ENCODE measurements at places on chromosomes 12 and 14. TPM values are rescaled to one million over a fixed set of nuclear protein-coding genes. Genes with fewer than 3 reads are reported as not detected.

- no peak for DNase-seq
Observed at GRCh38 chr12:98721204-98721702, 76.2 kb downstream of the APAF1 start.

DNA sequence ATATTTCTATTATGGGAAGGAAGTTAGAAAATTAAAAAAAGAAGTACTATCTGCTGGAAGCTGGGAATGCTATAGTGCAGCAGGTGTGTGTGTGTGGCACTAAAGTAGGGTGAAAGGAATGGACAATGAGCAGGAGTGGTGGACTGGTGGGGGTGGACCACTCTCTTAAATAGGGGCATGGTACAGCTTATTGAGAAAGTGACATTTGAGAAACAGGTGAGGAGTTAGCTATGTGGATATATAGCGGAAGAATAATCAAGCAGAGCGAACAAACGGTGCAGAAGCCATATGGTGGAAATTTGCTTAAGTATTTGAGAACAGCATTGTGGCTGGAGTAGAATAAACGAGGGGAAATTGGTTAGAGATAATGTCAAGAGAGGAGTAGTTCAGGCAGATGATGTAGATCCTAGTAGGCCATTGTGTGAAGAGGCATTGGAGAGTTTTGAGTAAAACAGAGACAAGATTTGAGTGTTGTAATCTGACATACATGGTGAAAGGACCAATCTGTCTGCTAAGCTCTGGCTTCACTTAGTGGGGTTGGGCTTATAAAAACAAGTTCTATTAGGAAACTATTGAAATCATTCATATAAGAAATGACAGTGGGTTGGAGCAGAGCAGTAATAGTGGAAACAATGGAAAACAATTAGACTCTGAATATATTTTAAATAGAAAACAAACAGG lies 149.2 kb upstream of the SYT10 start:
- no peak for DNase-seq

DNA sequence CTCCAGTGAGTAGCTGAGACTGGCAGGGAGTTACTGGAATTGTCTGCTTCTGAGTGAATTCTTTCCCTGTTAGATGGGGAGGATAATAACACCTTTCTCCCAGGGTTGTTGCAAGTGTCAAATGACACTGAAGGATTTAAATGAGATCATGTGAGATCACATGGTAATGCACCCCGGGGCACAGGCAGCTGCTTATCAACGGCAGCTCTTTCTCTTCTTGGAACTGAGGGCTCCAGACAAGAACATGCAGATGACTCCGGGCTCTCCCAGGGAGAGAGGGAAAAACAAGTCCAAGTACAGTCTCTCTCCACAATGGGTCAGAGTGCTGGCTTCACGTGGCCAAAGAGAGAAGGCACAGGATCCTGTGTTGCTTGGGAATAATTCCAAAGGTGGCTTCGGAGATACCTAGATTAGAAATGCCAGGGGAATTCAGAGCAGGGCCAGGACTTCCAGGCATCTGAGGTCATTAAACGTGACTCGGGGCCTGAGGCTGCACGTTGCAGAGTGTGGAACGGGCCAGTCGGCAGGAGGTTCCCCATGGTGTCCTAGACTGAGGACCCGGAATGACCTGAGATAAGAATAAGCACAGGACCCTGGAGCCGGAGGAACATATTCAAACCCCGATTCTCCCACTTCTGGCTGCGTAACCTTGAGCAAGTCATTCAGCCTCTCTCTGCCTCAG lies 109.2 kb downstream of the PRMT8 start:
- no peak for DNase-seq

DNA sequence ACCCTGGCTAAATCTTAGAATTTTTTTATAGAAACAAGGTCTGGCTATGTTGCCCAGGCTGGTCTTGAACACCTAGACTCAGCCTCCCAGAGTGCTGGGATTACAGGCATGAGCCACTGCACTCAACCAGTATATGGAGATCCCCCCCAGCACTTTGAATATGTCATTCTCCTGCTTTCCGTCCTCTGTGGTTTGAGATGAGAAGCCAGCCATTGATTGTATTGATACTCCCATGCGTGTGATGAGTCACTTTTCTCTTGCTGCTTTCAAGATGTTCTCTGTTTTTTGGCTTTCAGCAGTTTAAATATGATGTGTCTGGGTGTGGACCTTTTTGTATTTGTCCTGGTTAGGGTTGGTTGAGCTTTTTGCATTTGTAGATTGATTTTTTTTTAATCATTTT lies 75.2 kb upstream of the DNM1L start:
- DNase-seq = peak; percentile 66

- no peak for DNase-seq
Observed at GRCh38 chr12:72872996-72873395, 600.8 kb downstream of the TRHDE start.

GRCh38 chr14:45247427-45247826 lies 5.6 kb downstream of the MIS18BP1 start:
- no peak for DNase-seq

SPTB gene
- 0.11 TPM for total RNA-seq

SCNN1A gene
- 0.56 TPM for total RNA-seq

MYBPC1 gene
- total RNA-seq = not detected
